NCI-H146 (cell line): ENCODE measurements at places on chromosomes 3 and 15.

GRCh38 chr15:35288580-35288979, 203.5 kb upstream of the NANOGP8 start:
- no peak for DNase-seq

DNA sequence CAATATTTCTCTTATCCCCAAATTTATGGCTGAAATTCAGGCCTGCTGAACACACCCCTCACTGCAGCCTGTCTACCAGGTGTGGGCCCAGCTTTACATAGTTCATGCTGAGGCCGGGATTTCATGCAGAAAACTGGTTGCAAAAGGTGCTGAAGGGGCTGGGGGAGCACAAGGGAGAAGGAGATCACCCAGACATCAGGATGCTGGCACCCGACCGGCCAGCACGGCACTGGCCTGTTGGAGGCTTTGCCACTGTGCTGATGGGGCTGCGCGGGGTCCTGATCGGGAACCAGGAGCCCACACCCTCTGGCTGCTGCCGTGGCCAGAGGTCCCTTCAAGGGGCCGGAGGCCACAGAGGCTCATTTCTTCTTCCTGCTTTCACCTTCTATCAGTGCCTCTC, 177.9 kb upstream of the C2CD4B start:
- DNase-seq: no peak

DNA sequence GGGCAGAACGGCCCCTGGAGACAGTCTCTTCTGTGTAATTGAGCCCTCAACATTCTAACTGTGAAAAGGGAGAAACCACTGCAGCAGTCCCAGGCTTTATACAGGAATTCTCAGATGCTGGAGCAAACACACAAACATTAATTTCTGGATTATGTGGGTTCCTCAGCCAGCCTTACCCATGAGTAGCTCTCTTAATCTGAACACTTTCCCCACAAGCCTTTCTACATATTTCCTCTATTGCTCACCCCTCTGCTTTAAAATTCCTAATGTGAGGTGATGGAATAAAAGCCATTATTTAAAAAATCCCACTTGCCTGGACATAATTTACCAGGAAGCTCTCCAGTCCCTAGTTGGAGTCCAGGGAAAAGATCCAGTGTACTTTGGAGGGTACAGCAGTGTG, 139.0 kb downstream of the CTNNB1 start:
- DNase-seq: no peak

- peak; percentile 52 for DNase-seq
Observed at GRCh38 chr3:166810741-166811445, 569.2 kb downstream of the ZBBX start.

DNA sequence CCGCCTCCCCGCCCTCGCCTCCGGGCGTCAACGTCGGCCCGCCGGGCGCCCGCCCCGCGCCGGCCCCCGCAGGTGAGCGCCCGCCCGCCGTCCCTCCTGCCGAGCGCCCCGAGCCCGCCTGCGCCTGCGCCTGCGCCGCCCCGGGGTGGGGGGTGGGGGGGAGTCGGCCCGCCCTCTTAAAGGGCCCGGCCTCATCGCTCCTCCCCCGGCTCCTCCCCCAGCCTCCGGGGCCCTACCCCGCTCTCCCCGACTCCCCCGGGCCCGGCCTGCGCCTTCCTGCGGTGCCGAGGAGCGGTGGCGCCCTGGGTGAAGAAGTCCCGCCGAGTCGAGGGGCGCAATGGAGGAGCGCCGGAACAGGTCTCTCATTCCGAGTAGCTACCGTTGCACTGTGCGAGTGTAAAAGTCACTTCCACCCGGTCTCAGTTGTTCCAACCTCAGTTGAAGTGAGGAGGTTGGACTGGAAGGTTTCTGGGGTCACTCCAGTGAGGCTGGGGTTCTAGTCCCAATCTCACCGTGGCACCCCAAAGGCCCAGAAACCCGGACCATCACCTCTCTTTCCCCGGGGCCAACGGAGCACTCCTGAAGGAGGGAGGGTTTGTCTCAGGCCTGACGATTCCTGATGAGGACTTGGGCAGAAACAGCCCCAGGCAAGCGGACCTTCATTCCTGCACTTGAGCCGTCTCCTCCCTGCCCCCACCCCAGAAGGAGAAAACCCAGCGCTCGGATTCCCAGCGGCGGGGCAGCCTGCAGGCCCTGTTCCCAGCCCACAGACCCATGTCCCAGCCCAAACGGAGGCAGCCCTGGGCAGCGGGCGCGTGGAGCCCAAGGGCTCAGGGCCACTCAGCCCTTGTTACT, 1.5 kb upstream of the TNK2 start:
- peak; percentile 87 for DNase-seq

- DNase-seq: no peak
Observed at GRCh38 chr15:77119446-77119845, 48.5 kb upstream of the TSPAN3 start.

DNA sequence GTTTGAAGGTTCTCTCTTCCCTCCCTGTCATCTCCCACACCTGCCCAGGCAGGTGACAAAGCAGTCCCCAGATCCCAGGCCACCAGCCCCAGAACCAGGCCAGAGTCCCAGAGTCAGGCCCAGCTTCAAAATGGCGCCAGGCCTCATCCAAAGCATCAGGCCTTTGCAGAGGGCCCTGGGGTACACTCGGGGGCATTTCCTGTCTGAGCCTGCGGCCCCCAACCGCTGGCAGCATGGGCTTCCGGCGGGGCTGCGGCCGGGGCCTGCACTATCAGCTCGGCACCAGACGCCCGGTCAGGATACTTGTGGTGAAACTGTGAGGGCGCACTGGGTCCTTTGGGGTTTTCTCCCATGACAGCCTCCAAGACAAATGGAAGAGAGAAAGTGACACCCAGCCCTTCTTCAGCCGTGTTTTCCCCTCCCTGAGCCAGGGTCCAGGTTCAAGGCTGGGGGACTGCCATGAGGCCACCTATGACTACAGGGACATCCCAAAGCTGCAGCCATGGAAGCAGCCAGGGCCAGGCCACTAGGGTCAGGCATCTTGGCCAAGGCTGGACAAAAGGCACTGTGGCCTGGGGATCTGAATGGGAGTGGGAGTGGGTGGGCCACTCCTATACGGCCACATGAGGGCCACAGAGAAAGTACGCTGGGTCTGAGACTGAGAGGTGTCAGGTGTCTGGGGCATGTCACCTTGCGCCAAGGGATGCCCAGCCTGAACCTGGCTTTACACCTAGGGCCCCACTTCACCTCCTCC, 33.9 kb downstream of the RPN1 start:
- DNase-seq: no peak

- DNase-seq: peak; percentile 51
Observed at GRCh38 chr15:61527836-61528580, 298.9 kb upstream of the RORA start.
